ENCODE measurements at places on chromosomes 7 and 10. TPM values are rescaled to one million over a fixed set of nuclear protein-coding genes. Genes with fewer than 3 reads are reported as not detected.

Gene PRSS37
- not detected for total RNA-seq

Gene FAM131B
- total RNA-seq, result 2.6 TPM

Gene SLC26A4
- total RNA-seq, result 3.2 TPM

DNA sequence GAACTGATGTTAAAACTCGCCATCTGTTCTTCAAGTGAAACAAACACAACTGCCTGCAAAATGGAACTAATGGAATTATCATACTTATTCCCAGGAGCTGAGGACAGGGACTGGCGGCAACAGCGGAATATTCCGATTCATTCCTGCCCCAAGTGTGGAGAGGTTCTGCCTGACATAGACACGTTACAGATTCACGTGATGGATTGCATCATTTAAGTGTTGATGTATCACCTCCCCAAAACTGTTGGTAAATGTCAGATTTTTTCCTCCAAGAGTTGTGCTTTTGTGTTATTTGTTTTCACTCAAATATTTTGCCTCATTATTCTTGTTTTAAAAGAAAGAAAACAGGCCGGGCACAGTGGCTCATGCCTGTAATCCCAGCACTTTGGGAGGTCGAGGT is 24.7 kb upstream of the MCM10 start:
- DNase-seq, result no peak

DNA sequence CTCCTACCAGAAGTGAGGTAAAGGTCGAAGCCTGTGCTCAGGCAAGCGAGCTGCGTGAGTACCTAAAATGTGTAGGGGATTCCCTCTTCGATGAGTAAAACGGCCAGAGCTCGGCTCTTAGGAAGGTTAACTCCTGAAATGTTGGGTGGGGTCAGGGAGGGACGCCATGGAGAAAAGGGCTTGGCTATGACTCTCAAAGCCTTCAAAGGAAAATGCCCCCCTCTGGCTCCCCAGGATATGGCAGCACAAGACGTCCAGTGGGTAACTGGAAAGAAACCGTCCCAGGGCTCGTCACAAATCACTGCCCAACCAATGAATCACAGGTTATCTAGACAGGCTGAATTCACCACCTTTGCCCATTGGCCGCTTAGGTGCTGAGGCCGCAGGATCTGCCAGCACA is 58.0 kb downstream of the CALML3 start:
- no peak for DNase-seq

DNA sequence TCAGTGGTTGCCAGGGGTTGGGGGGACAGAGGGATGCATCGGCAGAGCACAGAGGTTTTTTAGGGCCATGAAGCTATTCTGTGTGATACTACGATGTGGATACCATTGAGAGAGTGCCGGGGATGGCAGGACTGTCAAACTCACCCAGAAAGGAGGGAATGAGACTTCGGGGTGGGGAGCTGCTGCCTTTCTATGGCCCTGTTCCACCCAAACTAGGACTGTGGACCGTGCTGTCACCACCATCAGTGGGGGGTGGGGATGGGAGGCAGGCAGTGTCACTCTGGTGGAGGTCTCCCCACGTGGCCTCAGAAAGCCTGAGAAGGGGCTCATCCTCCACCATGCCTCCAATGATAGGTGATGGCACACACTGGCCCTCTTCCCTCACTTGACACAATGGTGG is 146.2 kb downstream of the PTPN20 start:
- peak; percentile 17 for DNase-seq

- DNase-seq, result no peak
Observed at GRCh38 chr10:122665329-122665860, 34.3 kb downstream of the C10orf120 start.

DNA sequence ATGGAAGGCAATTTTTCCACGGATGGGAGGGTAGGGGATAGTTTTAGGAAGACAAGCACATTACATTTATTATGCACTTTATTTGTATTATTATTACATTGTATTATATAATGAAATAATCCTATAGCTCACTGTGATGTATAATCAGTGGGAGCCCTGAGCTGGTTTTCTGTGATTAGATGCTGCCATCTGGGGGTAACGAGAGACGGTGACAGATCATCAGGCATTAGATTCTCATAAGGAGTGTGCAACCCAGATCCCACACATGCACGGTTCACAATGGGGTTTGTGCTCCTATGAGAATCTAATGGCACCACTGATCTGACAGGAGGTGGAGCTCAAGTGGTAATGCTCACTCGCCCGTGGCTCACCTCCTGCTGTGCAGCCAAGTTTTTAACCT is 103.9 kb upstream of the STK17A start:
- DNase-seq, result no peak

All from sciatic nerve (tissue), 2 donors.